ENCODE measurements at places on chromosomes 3 and 15. TPM values are rescaled to one million over a fixed set of nuclear protein-coding genes. Genes with fewer than 3 reads are reported as not detected.

DNA sequence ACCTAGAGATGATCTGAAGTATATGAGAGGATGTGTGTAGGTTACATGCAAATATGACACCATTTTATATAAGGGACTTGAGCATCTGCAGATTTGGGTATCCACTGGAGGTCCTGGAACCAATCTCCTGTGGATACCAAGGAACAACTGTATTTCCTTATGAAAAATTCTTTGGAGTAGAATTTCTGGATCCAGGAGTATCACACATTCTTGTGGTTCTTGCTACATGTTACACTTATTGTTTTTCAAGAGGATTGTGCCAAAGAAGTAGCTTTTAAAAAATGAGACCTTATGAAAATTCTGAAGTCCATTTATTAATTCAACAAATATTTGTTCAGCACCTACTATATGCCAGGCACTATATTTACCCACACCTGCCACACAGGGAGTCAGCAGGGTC is 15.7 kb upstream of the TBC1D23 start:
- no peak overlapping the region for H3K4me3 ChIP-seq
- no peak for DNase-seq
- H3K4me1 ChIP-seq = no peaks in the 10 kb centered on the region
- H3K27ac ChIP-seq = no peak overlapping the region
- no peaks in the 10 kb centered on the region for H3K27me3 ChIP-seq

DNA sequence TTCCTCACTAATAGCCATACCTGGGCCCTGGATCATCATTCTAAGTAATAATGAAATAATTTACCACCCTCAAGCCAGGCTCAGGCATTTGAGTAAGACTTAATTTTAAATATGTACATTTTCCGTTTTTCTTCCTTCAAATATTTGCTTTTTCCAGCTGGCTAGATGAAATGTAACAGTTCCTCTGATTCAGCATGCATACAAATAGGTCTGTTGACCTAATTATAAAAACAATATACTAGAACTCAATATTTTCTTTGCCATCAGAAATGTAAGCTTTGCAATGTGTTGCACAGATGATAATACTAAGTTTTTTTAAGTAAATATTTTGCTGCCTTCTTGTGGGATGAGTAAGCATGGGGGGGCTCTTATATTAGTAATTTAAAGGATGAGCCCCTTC is 91.6 kb downstream of the FEZF2 start:
- H3K36me3 ChIP-seq = no peaks in the 10 kb centered on the region
- H3K27ac ChIP-seq = no peak overlapping the region
- DNase-seq = no peak
- no peak overlapping the region for H3K4me3 ChIP-seq

DNA sequence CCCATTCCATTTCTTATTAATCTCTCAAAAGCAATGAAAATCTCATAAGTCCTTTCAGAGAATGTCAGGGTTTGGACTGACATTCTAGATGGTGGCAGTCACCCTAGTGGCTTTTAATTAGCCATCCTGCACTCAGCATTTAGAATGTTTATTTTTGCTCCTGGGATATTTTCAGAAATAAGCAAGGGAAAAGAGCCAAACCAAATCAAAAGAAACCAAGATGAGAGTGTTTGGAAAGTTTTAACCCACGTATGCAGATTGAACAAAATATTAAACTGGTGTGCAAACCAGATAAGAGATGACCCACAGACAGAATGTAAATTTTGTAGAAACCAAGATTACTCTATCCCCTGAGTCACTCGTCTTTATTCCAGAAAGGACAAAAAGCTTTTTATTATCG is 275.8 kb downstream of the SQOR start:
- no peak overlapping the region for H3K4me3 ChIP-seq
- H3K4me1 ChIP-seq = no peaks in the 10 kb centered on the region
- no peaks in the 10 kb centered on the region for H3K36me3 ChIP-seq

GRCh38 chr3:126439968-126440708 is 35.6 kb downstream of the ZXDC start:
- no peak overlapping the region for H3K4me3 ChIP-seq
- no peak for DNase-seq
- no peaks in the 10 kb centered on the region for H3K4me1 ChIP-seq
- H3K36me3 ChIP-seq = peaks cover 31% of the 10 kb centered on the region

DNA sequence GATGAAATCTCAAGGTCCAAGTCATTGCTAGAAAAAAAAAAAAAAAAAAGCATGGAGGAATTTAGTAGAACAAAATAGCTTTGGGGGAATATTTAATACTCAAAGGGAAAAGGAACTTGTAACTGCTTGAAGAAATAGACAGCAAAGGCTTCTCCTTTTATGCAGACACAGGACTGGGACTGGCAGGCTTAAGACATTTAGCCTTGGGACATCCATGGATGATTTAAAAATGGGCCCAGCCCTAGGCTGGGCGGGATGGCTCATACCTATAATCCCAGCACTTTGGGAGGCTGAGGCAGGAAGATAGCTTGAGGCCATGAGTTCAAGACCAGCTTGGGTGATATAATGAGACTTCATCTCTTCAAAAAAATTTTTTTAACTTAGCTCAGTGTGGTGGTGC is 19.8 kb downstream of the RPSA start:
- H3K4me3 ChIP-seq = no peak overlapping the region
- H3K27ac ChIP-seq = no peak overlapping the region
- no peaks in the 10 kb centered on the region for H3K36me3 ChIP-seq
- no peak for DNase-seq
- H3K4me1 ChIP-seq = no peaks in the 10 kb centered on the region

GRCh38 chr15:52103217-52104207 is 9.1 kb downstream of the BCL2L10 start:
- H3K27me3 ChIP-seq = no peaks in the 10 kb centered on the region
- no peak overlapping the region for H3K27ac ChIP-seq

DNA sequence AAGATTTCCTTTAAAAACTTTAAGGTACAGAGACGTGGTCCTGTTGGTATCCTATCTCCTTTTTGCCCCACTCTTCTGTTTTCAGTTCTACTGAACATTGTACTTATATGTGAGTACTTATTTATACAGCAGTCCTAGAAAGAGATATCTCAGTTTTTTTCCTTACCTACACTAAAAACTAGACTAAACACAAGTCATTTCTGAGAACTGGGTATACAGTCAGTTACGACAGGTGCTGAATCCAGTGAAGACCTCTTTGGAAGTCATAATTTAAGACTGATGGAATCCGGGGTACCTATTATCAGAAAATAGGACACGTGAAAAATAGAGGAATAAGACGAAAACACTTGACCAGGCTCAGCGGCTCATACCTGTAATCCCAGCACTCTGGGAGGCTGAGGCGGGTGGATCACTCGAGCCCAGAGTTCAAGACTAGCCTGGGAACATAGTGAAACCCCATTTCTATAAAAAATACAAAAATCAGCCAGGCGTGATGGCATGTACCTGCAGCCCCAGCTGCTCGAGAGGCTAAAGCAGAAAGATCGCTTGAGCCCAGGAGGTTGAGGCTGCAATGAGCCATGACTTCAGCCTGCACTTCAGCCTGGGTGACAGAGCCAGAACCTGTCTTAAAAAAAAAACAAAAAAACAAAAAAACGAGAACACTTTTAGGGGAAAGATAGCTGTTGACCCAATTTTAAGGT is 76.3 kb downstream of the KLHL25 start:
- H3K4me3 ChIP-seq = no peak overlapping the region
- no peak overlapping the region for H3K27ac ChIP-seq
- H3K36me3 ChIP-seq = peaks cover 96% of the 10 kb centered on the region
- H3K4me1 ChIP-seq = no peaks in the 10 kb centered on the region
- no peaks in the 10 kb centered on the region for H3K27me3 ChIP-seq

- H3K27ac ChIP-seq = no peak overlapping the region
- H3K4me1 ChIP-seq = peaks cover 26% of the 10 kb centered on the region
- H3K4me3 ChIP-seq = no peak overlapping the region
- H3K36me3 ChIP-seq = peaks cover 13% of the 10 kb centered on the region
- no peak for DNase-seq
Measured at GRCh38 chr3:152266221-152266995, 2.3 kb upstream of the MBNL1 start.

DNA sequence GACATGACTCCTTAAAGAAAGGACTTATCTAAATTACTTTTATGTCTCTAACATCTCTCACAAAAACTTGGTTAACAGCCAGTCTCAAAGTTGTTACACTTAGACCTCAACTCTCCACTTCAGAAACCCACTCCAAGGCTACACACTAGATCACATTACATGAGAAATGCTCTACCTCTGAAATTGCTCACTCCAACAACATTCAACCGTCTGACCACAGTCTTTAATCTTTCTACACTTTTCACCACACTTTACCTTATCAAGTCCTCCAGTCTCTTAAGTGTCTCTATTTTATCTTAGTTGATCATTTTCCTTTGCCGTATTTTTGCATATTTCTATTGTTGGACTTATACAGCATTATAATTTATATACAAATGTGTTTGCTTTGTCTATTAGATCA is 5.8 kb downstream of the SLC12A6 start:
- DNase-seq = no peak
- H3K36me3 ChIP-seq = no peaks in the 10 kb centered on the region

- H3K4me3 ChIP-seq = no peak overlapping the region
- no peak for DNase-seq
- no peak overlapping the region for H3K27ac ChIP-seq
- H3K27me3 ChIP-seq = no peaks in the 10 kb centered on the region
Measured at GRCh38 chr15:33341953-33342352, 31.2 kb downstream of the RYR3 start.

GRCh38 chr3:30611613-30612436 is 5.4 kb downstream of the TGFBR2 start:
- H3K4me3 ChIP-seq = peak overlapping the region; percentile 2
- H3K36me3 ChIP-seq = no peaks in the 10 kb centered on the region
- no peak for DNase-seq
- H3K27ac ChIP-seq = peak overlapping the region; percentile 81
- H3K27me3 ChIP-seq = no peaks in the 10 kb centered on the region

DNA sequence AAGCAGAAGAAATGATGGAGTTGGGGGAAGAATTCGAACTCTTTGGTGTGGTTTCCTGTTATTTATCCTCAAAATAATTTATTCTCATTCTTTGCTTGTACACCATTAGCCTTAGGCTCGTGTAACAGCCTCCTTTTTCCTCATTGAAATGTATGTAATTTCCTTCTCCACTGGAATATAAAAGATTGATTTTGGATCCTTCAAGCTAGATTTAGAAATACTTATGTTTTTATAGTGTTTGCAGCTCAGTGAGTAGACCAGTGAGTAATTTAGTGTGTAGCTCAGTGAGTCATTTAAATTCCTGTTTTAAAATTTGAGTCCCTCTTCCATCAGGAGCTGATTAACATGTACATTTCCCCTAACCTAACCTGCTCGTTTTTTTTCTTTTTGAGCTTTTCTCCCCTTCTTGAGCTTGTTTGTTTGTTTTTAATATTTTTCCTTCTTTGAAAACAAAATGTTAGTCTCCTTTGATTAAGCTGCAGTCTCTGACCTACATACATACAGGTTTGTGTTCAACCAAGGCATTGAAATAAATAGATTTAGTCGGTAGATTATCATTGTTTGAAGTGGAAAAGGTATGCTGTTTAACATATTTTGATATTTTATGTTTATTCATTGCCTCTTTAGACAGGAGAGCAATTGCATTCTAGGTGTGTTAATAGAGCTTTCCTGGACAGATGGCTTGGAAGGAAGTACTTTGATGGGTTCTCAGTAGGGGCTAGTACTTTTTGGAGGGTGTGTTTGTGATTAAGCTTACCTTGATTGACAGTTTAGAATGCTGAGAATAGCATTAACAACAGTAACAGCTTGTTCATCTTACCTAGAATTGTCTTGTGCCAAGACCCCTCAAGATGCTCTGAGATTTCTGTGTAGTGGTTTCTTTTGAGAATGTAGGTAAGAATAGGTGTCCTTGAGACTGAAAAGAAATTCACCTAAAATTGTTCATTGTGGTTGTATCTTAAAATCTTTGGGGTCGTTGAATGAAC is 5.9 kb downstream of the USP3 start:
- no peaks in the 10 kb centered on the region for H3K27me3 ChIP-seq
- no peak overlapping the region for H3K4me3 ChIP-seq

DNA sequence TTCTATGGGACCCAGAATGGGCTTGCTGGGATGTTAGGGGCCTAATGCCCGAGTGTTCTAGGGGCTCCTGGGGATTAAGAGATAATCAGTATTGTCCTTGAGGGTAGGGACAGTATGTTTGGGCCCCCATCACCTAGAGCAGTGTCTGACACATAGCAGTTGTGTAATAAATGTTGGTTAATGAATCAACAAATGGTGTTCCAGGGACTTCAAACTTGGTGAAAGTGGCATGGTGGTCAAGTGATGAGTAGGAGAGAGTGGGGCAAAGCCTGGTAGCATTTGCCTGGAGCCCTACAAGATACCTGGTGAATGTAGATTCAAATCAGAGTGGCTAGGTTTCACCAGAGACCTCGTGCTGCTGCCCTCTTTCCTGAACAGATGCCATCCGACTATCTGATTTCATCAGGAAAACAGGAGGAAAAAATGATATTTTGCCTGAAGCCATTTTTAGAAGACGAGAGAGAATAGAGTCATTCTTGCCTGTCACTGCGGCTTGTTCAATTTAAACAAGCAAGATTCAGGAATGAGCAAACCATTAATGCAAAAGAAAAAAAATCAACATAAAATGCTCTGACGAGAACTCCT is 117.3 kb downstream of the RPL22L1 start:
- no peak overlapping the region for H3K4me3 ChIP-seq
- H3K36me3 ChIP-seq = no peaks in the 10 kb centered on the region
- no peak for DNase-seq
- no peak overlapping the region for H3K27ac ChIP-seq

GRCh38 chr15:33398555-33398954 is 87.8 kb downstream of the RYR3 start:
- H3K27ac ChIP-seq = no peak overlapping the region
- H3K4me1 ChIP-seq = peaks cover 5% of the 10 kb centered on the region
- no peak for DNase-seq

- no peak overlapping the region for H3K4me3 ChIP-seq
- peaks cover 5% of the 10 kb centered on the region for H3K27me3 ChIP-seq
- no peaks in the 10 kb centered on the region for H3K4me1 ChIP-seq
- H3K36me3 ChIP-seq = no peaks in the 10 kb centered on the region
- no peak for DNase-seq
Measured at GRCh38 chr15:88282614-88283013, 26.1 kb upstream of the NTRK3 start.

GRCh38 chr3:111763001-111763471 is 96.0 kb upstream of the PHLDB2 start:
- H3K27me3 ChIP-seq = no peaks in the 10 kb centered on the region
- no peaks in the 10 kb centered on the region for H3K4me1 ChIP-seq
- no peak for DNase-seq
- no peaks in the 10 kb centered on the region for H3K36me3 ChIP-seq

GRCh38 chr3:156787926-156788663 is 38.1 kb upstream of the LEKR1 start:
- H3K4me1 ChIP-seq = peaks cover 3% of the 10 kb centered on the region
- no peak overlapping the region for H3K27ac ChIP-seq
- no peaks in the 10 kb centered on the region for H3K27me3 ChIP-seq

EPHB1 gene
- not detected for total RNA-seq

CNTN4 gene
- not detected for total RNA-seq

C3orf49 gene
- total RNA-seq = not detected

PLAAT1 gene
- total RNA-seq = not detected

THSD4 gene
- not detected for total RNA-seq

VGLL3 gene
- total RNA-seq = not detected

MCTP2 gene
- total RNA-seq = 261 TPM

GP5 gene
- 0.80 TPM for total RNA-seq

PAK6 gene
- 7.6 TPM for total RNA-seq
